ENCODE measurements at places on chromosomes 2 and 18.

DNA sequence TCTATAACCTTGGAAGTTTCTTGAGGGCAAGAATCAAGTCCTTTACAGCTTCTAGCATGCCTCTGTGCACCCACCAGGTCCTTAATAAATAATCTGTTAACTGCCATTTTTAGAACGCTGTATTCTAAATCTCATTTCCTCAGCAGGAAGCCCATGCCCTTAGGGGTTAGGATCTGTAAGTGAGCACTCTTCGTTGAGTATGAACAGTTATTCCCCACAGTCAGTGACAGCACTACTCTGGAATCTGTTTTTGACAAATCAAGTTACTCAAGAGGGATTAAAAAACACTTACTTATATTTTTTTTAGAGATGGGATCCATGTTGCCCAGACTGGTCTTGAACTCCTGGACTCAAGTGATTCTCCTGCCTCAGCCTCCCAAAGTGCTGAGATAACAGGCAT is 14.6 kb downstream of the PAIP2B start:
- no peak for DNase-seq

DNA sequence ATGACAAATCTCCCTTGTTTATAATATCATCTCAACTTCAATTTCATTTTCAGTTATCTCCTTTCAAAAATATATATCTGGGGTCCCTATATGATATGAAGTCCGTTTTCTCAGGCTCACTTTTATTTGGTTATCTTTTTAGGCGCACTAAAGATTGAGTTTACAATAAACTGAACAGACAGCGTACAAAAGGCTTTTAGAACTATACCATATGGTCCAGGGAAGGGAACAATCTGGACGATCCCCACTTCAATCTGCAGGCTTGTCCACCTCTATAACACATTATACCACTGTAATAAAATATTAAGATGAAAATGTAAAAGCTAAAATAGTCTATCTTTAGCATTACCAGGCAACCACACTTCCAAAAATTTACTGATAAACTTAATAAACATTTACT is 289.9 kb downstream of the ZEB2 start:
- DNase-seq = no peak

DNA sequence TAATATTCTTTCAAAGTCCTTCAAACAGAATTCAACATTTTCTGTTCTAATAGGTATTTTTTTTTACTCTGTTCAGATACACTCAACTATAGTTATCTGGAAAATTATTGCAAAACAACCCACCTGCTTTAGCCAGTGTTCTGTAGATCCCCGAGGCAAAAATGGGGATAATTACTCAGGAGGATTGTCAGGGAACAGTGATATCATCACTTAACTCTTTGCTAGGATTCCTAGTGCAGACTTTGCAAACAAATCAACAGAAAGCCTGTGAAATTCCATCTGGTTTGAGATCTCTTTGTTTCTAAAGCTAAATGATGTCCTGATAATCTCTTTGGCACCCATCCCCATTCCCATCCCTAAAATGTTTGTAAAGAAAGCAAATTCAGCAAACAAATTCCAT is 413.6 kb upstream of the MEIS1 start:
- no peak for DNase-seq

GRCh38 chr2:179571721-179572120 is 289.7 kb downstream of the ZNF385B start:
- no peak for DNase-seq

DNA sequence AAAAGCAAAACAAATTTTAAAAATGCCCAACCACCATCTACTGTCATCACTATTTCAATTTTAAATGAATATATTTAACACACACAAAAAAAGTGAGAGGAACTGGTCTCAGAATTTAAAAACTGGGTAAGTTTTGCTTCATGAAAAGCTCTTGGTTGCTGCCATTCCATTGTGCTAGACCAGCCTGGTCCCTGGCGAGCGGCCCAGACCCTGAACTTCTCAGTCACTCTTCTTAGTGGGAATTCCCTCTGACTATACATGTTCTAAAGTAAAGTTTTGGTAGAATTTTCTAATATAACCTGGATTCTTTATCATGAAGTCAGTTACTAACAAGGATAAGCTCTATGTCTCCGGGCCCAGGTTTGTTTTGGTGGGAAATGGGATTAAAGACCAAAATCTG is 34.8 kb upstream of the TMEM177 start:
- DNase-seq = no peak

DNA sequence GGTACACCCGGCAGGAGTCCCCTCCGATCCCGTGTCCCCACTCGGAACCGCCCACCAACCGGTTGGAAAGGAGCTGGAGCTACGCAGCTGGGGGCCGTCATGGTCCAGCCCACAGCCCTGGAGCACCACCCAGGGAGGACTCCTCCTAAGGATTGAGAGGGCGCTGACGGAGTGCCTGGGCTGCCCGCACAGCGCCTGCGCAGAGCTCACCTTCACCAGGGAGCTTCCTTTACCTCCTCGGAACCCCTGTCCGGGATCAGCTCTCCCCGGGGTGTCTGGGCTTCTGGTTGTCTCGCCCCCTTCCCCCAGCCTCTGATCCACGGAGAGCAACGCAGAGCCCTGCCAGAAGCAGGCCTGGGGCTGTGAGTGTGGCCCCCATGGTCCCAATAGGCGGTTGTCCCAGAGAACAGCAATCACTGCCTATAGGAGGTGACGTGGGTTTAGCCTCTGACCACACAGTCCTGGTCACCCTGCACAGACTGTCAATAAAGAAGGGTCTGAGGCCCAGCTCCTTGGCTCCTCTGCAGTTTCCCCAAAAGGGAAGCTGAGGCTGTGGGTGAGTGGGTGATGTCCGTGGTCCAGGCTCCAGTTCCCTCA is 14.6 kb downstream of the ALPG start:
- DNase-seq = no peak

DNA sequence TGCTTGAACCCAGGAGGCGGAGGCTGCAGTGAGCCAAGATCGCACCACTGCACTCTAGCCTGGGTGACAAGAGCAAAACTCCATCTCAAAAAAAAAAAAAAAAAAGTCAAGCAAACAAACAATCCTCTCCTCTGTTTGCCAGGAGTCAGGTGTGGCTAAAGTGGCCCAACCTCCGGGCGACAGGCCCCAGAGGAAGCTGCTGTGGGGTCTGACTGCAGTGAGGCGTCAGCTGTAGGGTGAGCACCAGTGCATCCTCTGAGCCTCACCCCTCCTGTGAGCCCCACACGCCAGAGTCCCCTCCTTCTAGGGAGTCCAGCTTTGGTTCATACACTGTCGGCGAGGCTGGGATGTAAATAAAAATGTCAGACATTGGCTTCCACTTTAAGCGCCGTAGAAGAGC is 76.5 kb upstream of the HS6ST1 start:
- no peak for DNase-seq
